Esophagus muscularis mucosa (tissue), 4 donors: ENCODE measurements at places on chromosomes 4 and X. TPM values are rescaled to one million over a fixed set of nuclear protein-coding genes. Genes with fewer than 3 reads are reported as not detected.
A peak's percentile ranks its signal among the peaks of the same experiment; 100 is the strongest.

The DDX53 gene
- not detected for total RNA-seq

The CT45A2 gene
- not detected for total RNA-seq

The MAGEA9B gene
- not detected for total RNA-seq

The XAGE2 gene
- not detected for total RNA-seq

The AMTN gene
- not detected for total RNA-seq

The PPP1R3F gene
- 13.8 TPM for total RNA-seq

GRCh38 chr4:139593091-139593564 lies 37.1 kb upstream of the SETD7 start:
- DNase-seq, result no peak
- no peaks in the 10 kb centered on the region for H3K36me3 ChIP-seq
- no peaks in the 10 kb centered on the region for H3K4me1 ChIP-seq
- no peak overlapping the region for H3K27ac ChIP-seq

- H3K4me1 ChIP-seq, result peaks cover 4% of the 10 kb centered on the region
- no peak for DNase-seq
- no peaks in the 10 kb centered on the region for H3K36me3 ChIP-seq
- H3K27ac ChIP-seq, result no peak overlapping the region
These were observed 21.1 kb downstream of the CPZ start for GRCh38 chr4:8613421-8614364.

- H3K27me3 ChIP-seq, result no peaks in the 10 kb centered on the region
- H3K27ac ChIP-seq, result no peak overlapping the region
- H3K4me1 ChIP-seq, result peaks cover 10% of the 10 kb centered on the region
- no peaks in the 10 kb centered on the region for H3K36me3 ChIP-seq
These were observed 24.3 kb upstream of the SRD5A3 start for GRCh38 chr4:55321707-55322264.

DNA sequence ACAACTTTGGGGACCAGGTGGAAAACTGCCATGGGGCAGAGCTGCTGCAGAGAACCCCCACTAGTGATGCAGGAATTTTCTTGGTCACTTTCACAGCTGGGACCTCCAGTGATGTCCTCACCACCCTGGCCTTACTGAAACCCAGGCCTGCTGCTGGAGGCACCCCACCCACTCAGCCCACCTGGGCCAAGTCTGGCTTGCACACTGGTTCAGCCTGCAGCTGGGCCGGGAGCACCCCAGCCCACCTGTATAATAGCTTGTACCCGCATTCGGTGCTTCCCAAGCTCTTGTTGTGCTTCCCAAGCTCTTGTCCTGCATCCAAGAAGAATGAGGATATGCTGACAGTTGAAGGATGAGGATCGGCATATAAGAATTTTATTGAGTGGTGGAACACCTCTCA lies 86.4 kb upstream of the ZMAT1 start:
- no peak for DNase-seq
- no peaks in the 10 kb centered on the region for H3K27me3 ChIP-seq
- H3K27ac ChIP-seq, result no peak overlapping the region
- H3K4me3 ChIP-seq, result no peak overlapping the region
- H3K36me3 ChIP-seq, result no peaks in the 10 kb centered on the region
- H3K4me1 ChIP-seq, result no peaks in the 10 kb centered on the region

GRCh38 chr4:128716338-128716737 lies 93.2 kb upstream of the JADE1 start:
- peaks cover 33% of the 10 kb centered on the region for H3K4me1 ChIP-seq
- DNase-seq, result no peak
- H3K27me3 ChIP-seq, result no peaks in the 10 kb centered on the region
- H3K27ac ChIP-seq, result peak overlapping the region; percentile 21
- no peaks in the 10 kb centered on the region for H3K36me3 ChIP-seq

- DNase-seq, result no peak
- no peaks in the 10 kb centered on the region for H3K36me3 ChIP-seq
- no peaks in the 10 kb centered on the region for H3K27me3 ChIP-seq
These were observed at the start of gene MID1 for GRCh38 chrX:10620121-10620699. TSS of gene MID1 (minus strand) at chrX:10620585. CDS start at chrX:10567547, 53,038 bp downstream.
